ENCODE measurements at places on chromosomes 1 and 21.

- no peak for DNase-seq
Measured at GRCh38 chr1:203619091-203619780, 7.4 kb upstream of the ATP2B4 start.

GRCh38 chr1:23108918-23109533, 59.6 kb downstream of the LUZP1 start:
- no peak for DNase-seq

DNA sequence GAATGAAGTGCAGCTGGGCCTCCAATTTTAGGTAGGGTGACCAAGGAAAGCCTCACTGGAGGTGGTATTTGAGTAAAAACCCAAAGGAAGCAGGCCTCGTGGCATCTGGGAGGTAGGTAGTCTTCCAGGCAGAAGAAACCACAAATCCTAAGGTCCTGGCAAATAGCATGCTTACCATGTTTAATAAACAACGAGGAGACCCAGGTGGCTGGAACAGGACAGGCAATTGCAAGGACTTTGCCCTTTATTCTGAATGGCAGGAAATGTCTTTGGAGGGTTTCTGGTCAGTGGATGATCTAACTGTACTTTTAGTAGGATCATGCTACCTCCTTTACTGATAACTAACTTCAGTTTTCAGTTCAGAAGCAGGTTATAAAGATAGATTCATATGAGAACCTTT, 52.2 kb downstream of the EPB41 start:
- DNase-seq, result no peak

GRCh38 chr1:27539901-27540861, 50.2 kb upstream of the WASF2 start:
- DNase-seq, result no peak

DNA sequence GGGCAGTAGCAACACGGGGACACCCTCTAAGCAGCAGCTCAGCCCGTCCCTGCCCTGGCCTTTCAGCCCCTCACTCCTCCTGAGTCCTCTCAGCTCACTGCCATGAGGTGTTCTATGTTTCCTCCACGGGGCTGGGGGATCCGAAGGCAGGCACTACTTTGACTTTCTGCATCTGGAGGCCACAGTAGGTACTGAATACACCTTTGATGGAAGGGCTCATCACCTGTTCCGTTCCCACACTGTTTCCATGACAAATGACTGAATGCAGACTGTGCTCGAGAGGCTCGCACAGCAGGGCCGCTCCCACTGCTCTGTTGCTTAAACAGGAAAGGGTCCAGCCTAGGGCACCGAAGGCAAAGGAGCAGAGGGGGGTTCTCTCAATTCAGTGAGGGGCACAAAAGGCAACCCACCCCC, 77.6 kb upstream of the DNAH14 start:
- DNase-seq, result no peak

DNA sequence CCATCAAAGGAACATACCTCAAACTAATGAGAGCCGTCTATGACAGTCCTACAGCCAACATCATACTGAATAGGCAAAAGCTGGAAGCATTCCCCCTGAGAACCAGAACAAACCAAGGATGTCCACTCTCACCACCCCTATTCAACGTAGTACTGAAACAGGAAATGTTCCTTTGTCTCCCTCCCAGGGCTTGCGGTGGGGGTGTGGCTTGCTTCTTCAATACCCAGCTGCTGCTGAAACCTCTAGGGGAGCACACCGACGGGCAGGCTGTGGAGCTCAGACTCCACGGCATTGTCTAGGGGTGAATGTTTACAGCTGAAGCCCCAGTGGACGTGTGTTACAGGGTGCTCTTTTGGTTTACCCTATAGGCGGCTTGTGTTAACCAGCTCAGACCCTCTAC, 30.5 kb upstream of the B3GALT2 start:
- DNase-seq, result no peak

GRCh38 chr1:104991702-104992101, 1242.0 kb downstream of the AMY1C start:
- DNase-seq, result peak; percentile 15

DNA sequence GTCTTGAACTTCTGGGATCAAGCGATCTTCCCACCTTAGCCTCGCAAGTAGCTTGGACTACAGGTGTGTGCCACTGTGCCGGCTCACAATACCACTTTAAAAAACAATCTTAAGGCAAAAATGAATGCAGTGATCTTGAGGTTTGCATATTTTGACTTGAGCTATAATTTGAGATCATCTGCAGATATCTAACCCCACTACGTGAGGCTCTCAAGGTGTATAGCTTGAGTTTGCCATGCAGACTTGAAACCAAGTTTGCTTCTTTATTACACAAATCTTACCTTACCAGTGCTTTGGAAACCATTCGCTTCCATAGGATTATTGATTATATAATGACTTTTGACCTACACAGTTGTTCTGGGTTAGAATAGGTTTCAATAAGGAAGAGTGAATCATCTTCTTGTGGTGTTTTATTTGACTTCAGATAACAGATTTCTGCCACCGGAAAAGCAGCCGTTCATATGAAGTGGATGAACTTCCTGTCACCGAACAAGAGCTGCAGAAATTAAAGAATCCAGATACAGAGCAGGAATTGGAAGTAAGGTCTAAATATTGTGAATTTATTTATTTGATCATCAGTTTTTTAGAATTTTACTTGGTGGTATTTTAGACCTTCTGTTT, 155.1 kb downstream of the VPS13D start:
- no peak for DNase-seq

GRCh38 chr21:40053007-40053406, 185.8 kb downstream of the PCP4 start:
- DNase-seq, result no peak

DNA sequence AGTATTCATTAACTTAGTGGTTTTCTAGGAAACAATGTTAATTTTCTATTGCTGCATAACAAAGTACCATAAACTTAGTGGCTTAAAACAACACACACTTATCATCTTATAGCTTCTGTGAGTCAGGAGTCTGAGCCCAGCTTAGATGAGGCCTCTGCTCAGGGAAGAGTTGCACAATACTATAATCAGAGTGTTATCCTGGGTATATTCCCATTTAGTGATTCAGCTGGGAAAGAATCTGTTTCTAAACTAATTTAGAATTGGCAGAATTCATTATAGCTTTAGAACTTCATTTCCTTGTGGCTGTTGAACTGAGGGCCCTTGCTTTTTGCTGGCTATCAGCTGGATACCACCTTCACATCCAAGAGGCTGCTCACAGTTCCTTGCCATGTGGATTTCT, 515.5 kb downstream of the BRINP3 start:
- no peak for DNase-seq

DNA sequence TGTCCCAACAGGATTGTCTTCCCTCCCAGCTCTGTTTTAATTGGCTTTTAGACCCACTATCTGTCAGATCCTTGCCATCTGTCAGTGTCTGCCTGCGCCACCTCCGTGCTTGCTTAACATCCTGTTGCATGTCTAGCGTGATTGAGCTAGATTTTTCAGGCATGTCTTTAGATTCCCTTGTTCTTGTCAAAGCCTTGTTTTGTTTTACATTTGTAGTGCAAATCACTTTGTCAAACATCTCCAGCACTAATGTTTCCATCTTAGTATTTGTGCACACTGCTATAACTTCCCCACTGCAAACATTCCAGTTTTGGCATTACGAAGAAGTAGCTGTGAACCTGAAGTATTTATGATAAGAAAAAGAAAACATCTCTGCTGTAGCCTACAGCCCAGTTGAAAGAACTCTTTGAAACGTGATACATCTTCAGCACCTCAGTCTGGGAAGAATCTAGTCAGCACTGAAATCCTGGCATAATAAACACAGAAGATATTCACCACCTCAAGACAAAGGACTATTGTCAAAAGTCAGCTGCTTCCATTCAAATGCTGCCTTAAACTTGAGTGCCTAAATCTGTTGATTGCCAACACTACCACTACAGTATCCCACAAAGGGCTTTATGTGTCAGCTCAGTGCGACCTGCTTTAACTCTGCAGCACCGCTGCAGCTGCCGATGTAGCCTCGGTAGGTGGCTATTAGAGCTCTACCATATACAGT, 105.0 kb downstream of the FNBP1L start:
- DNase-seq, result peak; percentile 28

GRCh38 chr1:110746644-110747259, 72.0 kb upstream of the KCNA3 start:
- peak; percentile 72 for DNase-seq

All from HEK293T (cell line).